ENCODE measurements at places on chromosomes 12 and 14. TPM values are rescaled to one million over a fixed set of nuclear protein-coding genes. Genes with fewer than 3 reads are reported as not detected.

- H3K4me1 ChIP-seq = peaks cover 30% of the 10 kb centered on the region
- H3K36me3 ChIP-seq = no peaks in the 10 kb centered on the region
- H3K27ac ChIP-seq = peak overlapping the region; percentile 17
- H3K4me3 ChIP-seq = peak overlapping the region; percentile 38
- no peak for DNase-seq
Measured at GRCh38 chr12:31651893-31652521, 7.5 kb upstream of the ETFBKMT start.

- no peaks in the 10 kb centered on the region for H3K4me1 ChIP-seq
- no peak for DNase-seq
- H3K4me3 ChIP-seq = no peak overlapping the region
- H3K27ac ChIP-seq = no peak overlapping the region
- no peaks in the 10 kb centered on the region for H3K36me3 ChIP-seq
Measured at GRCh38 chr12:50985322-50985721, 33.0 kb downstream of the HIGD1C start.

TMEM229B gene
- 0.76 TPM for total RNA-seq

DNA sequence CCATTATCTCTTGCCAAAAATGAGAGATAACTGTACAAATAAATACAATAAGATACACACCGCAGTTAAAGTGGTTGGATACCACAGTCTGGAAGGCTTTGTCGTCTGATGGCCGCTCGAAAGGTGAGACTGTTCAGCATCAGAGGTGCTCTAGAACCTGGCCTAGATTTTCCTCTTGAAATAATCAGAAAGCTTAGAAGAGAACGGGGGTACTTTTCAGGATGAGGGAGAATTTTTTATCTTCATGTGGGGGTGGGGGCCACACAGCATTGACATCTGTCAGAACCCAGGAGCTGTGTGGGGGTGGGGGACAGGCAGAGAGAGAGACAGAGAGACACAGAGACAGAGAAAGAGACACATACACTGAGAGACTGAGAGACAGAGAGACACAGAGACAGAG lies 90.5 kb downstream of the GALNT9 start:
- no peak overlapping the region for H3K4me3 ChIP-seq
- DNase-seq = no peak
- peaks cover 6% of the 10 kb centered on the region for H3K4me1 ChIP-seq
- H3K27me3 ChIP-seq = peaks cover 37% of the 10 kb centered on the region
- no peak overlapping the region for H3K27ac ChIP-seq

DNA sequence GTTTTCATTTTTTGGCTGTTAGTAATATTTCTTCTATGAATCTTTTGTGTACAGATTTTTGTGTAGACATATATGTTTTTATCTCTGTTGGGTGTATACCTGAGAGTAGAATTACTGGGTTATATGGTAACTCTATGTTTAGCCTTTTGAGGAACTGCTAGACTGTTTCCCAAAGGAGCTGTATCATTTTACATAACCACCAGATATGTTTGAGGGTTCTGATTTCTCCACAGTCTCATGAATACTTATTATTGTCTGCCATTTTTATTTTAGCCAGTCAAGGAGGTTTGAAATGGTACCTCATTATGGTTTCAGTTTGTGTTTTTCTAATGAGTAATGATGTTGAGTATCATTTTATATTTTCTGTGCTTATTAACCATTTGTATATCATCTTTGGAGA lies 1.9 kb downstream of the PCNX4 start:
- peaks cover 25% of the 10 kb centered on the region for H3K4me1 ChIP-seq
- peak overlapping the region; percentile 79 for H3K4me3 ChIP-seq
- peak overlapping the region; percentile 77 for H3K27ac ChIP-seq
- DNase-seq = no peak
- peaks cover 44% of the 10 kb centered on the region for H3K36me3 ChIP-seq

INHBE gene
- total RNA-seq = 0.38 TPM

DNA sequence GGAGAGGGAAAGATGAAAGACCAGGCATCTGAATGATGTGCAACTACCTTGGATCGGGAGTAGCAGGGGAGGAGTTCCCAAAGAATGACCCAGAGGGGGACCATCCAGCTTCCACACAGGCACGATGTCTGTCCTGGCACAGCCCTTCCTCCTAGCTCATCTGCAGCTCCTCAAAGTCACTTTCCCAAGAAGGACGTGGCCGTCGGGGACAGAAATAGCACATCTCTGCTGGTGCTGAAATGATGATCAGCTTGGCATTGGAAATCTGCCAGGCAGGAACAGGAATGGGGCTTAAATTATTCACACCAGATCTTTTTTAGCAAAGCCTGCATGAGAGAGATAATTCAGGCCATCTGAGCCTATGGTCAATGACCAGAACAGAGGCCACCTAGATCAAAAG lies 41.7 kb downstream of the TSPAN11 start:
- no peak overlapping the region for H3K4me3 ChIP-seq
- peaks cover 9% of the 10 kb centered on the region for H3K4me1 ChIP-seq
- no peak overlapping the region for H3K27ac ChIP-seq
- no peaks in the 10 kb centered on the region for H3K36me3 ChIP-seq
